Activated gamma-delta T cell treated with anti-CD3 and anti-CD28 coated beads, Interleukin-2, amount 50 U/mL, for 16 hours (primary cell): ENCODE measurements at places on chromosomes 4 and X.

DNA sequence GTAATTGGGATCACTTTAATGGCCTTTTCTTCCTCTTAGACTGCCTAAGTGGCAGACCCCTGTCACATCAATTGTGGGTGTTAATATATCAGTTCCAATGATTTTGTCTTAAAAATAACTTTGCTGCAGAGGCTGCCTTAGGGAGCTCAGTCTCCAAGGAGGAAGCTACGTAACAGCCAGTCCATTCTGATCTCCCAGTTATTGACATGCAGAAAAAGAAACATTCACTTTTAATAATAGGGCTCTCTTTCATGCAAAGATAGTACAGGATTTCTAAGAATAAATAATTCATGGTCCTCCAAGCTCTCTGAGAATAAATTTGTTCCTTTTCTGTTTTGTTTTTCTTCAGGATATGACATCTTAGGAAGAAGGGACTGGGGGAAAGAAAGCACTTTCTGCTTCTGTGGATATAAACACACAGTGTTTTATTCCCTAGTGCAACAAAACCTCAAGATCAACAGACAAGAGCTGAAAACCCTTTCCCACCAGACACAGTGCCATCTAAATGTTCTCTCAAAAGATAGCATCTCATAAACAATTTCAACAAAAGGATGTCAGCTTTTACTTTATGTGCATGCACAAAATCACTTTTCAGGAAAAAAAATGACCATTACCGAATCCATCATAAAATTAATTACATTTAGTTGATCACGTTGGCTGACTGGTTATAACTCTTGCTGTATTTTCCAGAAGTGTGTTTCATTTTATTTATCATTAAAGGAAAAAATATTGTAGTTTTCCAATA is 372.4 kb upstream of the SLC7A11 start:
- no peak for DNase-seq

GRCh38 chrX:137034508-137034872 is 695 bp upstream of the GPR101 start:
- no peak for DNase-seq

- DNase-seq = no peak
Observed at GRCh38 chrX:155334486-155335336, at the start of gene CLIC2. CLIC2 (minus strand) TSS chrX:155334614; CDS start chrX:155334427, 187 bp downstream.

- DNase-seq = no peak
Observed at GRCh38 chr4:907103-907400, 25.1 kb downstream of the GAK start.

GRCh38 chr4:12957108-12957507 is 527.0 kb downstream of the RAB28 start:
- no peak for DNase-seq

DNA sequence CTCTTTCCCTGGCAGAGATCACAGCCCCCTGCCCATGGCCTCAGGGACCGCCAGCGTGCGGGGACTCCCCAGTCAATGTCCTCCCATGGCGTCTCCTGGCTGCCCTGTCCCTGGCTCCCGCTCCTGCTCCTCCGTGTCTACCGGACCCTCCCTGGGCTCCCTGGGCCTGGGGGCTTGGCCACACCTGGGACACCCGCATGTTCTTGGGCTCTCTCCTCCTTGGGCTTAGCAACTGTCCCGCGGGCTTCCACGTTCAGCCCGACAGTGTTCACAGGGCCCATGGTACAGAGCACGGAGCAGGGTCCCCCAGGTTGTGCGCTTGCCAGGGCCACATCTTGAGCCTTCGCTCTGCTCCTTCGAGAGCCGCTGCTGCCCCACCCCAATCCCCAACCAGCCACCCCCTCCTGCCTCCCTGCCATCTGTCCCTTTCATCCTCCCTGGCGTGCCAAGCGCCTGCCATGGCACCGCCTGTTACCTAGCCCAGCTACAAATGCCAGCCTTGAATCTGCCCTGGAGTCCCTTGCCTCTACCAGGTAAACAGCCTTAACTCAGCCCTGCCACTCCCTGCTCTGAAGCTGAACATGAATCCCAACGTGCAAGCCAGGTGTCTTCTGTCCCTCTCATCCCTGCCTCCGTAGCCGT is 3.9 kb downstream of the AVPR2 start:
- DNase-seq = no peak

- DNase-seq = no peak
Observed at GRCh38 chrX:9482408-9482807, 17.6 kb downstream of the TBL1X start.

DNA sequence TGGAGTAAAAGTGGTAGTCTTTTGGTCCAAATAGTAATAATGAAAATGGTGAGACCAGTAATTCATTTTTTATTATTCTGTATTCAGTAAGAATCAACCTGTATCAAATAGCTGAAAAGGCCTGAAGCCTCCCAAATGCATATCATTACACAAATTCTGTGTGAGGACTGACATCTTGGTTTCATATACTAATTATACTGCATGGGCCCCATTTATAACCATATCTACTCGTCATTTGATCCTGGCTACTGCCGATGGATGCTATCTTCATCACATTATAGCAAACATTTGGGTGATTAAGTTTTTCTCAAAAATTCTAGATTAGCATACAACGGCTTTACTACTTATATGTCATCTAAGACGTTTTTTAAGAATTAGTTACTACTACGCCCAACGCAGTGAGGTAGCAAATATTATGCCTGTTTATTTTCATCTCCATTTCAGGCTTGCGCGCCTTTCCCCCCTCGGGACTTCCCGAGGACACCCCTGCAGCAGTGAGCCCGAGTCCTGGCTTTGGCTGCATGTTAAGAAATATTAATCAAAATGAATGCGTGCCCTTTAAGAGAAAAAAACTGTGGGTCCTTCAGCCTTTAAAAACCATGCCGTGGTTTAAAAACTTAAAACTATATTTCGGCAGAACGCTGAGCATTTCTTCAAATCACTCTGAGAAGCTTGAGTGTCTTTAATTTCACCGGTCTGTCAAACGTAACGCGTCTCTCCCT is 814 bp upstream of the MMAA start:
- DNase-seq = no peak

GRCh38 chr4:7661846-7662506 is 227.2 kb upstream of the PSAPL1 start:
- no peak for DNase-seq

DNA sequence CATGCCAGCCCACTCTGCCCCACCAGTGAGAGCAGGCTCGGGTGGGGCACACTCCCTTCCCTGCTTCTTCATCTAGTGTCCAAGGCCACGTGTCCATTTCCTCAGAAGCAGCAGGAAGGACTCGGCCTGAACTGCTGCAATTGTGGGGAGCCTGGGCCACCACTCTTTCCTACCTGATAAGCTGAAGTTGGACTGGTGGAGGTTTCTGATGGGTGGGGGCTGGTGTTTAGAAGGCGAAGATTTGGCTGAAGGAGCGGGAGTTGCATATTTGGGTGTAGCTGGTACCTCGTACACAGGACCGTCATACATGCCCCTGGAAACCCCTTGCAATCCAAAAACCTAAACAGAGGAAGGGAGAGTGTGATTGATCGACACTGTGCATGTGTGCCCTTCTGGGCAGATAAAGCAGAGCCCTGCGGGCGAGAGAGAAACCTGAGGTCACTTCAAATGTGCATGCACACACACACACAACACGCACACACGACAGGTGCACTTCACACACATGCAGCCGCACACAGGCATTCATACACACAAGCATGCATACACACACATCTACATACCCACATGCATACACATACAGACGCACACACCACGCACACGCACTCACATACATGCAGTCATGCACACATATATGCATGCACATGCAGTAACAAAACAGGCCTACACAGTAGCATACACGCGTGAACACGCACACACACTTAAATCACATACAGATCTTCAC is 67.4 kb downstream of the CRMP1 start:
- no peak for DNase-seq

GRCh38 chr4:1682860-1683259 is 1.3 kb downstream of the FAM53A start:
- no peak for DNase-seq

DNA sequence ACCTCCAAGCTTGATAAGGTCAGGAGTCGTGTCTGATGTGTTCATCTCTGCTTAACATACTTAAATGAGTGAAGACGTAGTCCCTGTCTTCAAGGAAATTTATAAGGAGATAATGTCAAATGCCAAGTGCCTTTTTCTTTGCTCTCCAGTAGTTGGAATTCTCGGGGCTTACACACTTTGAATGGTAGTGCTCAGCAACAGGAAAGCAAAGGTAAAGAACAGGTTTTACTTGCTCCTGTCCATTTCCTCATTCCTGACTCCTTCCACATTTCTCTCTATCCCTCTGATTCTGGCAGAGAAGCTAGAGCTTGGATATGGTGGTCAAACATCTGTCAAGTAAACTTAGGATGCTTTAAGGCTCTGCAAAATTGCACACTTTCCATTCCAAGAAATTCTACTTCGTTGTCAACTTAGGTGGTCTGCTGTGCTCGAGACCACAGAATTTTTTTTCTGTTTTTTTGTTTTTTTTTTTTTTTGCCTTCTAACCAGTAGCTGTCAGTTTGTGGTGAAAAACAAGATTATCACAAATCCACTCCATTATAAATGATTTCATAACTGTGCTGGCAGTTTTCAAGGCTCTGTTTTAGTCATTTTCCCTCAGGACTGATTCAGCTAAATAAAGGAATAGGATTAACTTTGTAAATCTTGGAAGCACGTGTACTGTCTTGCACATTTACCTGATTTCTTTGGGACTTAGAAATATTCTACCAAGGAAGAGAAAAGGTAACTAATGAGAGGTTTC is 180.8 kb upstream of the ANXA3 start:
- no peak for DNase-seq

DNA sequence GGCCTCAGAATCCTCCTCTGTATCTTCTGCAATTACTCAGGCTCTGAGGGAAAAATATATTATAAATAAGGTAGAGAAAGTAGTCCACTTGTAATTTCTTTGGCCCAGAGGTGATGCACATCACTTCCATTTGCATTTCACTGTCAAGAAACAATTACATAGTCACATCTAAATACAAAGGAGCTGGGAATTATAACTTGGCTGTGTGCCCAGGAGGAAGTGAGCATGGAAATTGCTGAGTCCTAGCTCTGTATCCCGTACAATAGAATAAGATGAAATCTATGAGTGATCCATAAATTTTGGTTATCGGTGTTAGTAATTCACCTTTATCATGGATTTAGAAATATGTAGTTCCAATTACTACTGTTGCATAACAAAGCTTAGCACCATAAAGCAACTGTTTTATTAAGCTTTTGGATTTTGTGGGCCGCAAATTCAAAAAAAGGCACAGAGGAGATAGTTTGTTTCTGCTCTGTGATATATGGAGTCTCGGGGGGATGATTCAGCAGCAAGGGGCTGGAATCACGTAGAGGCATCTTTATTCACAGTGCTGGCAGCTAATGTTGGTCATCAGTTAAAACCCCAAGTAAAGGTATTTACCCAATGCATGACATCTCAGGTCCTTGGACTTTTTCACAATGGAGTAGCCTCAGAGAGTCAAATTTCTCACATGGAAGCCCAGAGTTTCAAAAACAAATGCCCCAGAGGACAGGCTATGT is 241.4 kb upstream of the GALNT7 start:
- no peak for DNase-seq

DNA sequence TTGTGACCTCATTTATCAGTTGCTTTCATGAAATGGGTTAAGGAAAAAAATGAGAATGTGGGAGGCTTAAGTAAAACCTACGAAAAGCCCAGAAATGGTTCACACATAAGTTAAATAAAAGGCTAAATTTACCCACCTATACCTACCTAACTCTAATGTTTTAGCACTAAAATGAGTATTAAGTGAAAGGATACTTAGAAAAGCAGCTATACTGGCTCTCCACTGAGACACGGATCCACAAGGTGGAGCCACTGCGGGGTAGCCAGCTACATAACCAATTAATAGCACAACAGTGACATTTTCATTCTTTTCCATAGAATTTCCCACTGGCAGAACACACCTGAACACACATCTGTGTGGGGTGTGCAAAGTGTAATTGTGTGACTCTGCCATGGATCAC is 101.9 kb downstream of the MAML3 start:
- no peak for DNase-seq
